Gastroesophageal sphincter (tissue), 4 donors: ENCODE measurements at places on chromosomes 12 and 14.

DNA sequence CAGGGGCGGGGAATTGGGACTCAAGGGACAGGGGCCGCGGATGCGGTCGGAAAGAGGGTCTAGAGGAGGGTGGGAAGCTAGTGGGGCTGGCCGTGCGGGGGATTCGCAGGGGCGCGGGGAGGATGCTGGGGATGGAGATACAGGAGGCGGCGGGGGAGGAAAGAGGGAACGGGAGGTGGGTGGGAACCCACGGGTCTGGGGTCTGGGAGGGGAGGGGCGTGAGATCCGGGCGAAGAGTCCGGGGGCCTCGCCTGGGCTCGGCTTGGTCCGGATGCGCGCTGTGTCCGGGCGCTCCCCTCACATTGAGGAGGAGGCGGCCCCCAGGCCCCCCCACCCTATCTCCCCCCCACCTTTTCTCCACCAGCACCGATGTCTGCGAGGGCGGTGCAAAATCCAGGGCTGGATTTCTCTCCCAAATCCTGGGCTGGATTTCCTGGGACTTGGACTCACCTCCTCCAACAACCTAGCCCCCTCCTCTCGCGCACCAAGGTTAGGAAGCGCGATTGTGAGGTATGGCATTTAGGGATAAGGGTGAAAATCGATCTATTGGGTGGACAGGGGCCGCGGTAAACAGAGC, at the start of gene AGAP2:
Gene AGAP2 (minus strand): TSS at position 82 of the 577 bp plus-strand sequence. CDS start 496 bp downstream, outside the sequence.
- ATAC-seq, result no peak

DNA sequence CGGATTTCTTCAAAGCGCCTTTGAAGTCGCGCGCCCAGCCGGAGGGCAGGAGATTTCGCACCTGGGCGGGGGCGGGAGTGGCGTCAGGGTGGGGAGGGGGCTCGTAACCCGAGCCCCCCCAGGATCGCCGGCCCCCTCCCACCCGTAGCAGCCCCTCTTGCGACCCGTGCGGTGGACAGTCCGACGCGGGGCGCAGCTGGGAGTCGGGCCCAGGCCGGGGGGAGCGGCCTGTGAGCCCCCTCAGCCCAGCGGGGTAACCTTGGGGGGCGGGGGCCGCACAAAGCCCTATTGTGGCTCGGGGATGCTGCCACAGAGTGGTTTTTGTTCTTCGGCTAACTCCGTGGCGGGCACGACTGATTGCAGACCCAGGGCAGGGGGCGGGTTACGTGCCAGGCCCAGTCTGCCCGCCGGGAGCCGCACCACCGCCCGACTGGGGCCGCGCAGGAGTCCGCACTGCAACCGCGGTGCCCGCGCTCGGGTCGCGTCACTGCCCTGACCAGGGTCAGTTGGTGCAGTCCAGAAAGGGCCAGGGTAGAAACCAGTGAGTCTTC, 4.2 kb upstream of the AAAS start:
- ATAC-seq, result no peak

DNA sequence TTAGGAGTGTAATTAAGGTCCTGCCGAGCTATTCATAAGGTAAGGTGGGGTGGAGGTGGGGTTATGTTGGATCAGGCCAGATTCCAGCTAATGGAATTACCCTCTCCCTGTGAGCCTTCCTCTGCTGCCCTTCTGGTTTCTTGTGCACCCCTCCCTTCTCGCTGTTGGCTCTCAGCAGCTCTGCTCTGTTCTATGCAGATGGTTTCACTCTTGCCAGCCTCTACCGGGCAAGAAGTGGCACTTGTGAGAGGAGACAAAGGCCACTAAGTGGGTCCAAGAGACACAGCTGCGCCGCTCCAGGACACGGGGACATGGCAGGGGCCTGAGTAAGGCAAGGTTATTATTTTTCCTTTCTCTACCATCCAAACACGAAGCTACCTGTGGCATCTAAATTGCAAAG, 334.4 kb downstream of the EMP1 start:
- no peak for ATAC-seq

DNA sequence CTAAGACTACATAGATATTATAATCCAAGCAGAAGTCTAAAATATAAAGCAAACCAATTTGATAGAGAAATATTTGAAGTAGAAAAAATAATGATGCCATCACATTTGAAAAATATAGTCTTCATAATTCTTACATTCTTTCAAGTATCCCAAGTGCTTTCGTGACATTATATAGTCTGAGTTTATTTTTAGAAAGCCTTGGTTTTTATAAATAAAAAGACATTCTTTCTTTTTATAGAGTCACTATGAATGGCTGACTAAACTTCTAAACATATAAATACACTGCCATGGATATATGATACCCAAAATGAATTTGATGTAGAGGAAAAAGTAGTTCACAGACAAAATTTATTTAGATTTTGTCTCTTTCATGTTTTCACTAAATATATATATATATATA, 135.1 kb upstream of the PDZRN4 start:
- no peak for ATAC-seq

GRCh38 chr12:123223241-123223668, 9.7 kb downstream of the MPHOSPH9 start:
- no peak for ATAC-seq
